ENCODE measurements at places on chromosomes 7 and 10.
A peak's percentile ranks its signal among the peaks of the same experiment; 100 is the strongest.

DNA sequence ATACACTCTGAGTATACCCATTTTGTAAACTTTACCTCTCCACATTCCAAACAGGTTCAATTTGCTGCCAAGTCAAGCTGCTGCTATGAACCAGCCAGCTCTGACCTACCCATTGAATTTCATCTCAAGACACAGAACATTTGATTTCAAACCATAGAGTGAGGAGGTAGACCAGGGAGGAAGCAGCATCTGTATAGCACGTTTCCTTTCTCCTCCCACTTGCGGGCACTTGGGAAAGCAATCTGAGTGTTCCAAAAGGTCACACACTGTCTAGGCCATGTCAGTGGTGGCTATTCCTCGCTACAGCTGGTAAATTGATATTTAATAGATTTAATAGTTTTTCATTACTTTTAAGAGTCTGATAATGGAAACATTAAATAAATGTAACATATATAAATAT is 147.8 kb upstream of the EEPD1 start:
- H3K4me3 ChIP-seq: no peak overlapping the region
- no peaks in the 10 kb centered on the region for H3K36me3 ChIP-seq
- no peak overlapping the region for H3K27ac ChIP-seq

GRCh38 chr10:45378914-45379726 is 5.1 kb downstream of the ALOX5 start:
- no peak for DNase-seq
- H3K27ac ChIP-seq: no peak overlapping the region
- H3K4me3 ChIP-seq: no peak overlapping the region
- H3K4me1 ChIP-seq: peaks cover 5% of the 10 kb centered on the region
- no peaks in the 10 kb centered on the region for H3K36me3 ChIP-seq

- H3K4me3 ChIP-seq: no peak overlapping the region
- no peak for DNase-seq
- H3K27ac ChIP-seq: no peak overlapping the region
- no peaks in the 10 kb centered on the region for H3K27me3 ChIP-seq
- H3K4me1 ChIP-seq: no peaks in the 10 kb centered on the region
- H3K36me3 ChIP-seq: no peaks in the 10 kb centered on the region
These were observed 174.1 kb upstream of the BET1 start for GRCh38 chr7:94178230-94178629.

DNA sequence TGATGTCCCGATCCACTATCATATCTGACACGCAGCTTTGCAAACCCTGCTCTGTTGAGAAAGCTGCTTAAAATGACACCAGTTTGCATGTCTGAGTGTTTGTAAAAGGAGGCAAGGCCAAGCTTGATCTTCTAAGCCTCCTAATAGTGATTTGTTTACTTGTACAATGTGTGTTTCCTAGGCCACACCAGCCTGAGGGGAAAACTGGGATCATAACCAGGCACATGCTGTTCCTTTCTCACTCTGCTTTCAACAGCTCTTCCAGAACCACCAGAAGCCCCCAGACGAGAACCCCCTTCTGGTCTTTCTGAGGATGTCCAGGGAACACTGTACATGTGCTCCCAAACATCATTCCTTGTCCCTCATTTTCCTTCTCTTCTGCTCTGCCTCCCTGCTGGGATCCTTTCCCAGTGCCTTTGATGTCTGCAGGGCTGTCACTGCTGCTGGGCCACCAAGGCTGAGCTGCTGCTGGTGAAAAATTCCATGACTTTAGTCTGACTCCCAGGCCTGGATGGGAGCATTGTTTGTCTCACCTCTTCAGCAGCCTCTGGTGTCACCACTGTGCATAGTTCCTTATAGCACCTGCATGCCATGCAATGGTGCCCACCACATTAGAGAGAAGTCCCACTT is 4.0 kb upstream of the LGI1 start:
- H3K27me3 ChIP-seq: no peaks in the 10 kb centered on the region
- no peaks in the 10 kb centered on the region for H3K36me3 ChIP-seq
- no peak for DNase-seq
- H3K4me1 ChIP-seq: no peaks in the 10 kb centered on the region

DNA sequence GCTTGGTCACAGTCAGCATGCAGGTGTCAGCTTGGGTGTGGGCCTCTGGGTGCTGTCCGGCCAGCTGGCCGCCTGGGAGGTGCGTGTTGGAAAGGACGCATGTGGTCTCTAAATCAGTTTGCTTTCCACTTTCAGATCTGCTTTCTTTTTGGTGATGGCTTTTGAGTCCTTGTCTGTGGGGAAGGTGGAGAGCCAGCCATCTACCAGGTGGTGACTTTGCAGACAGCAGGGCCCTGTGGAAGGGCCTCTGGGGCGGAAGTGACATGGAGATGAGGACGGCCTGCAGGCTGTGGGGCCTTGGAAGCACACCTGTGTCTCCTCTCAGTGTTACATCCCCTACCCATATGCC is 59.4 kb downstream of the WDR37 start:
- peaks cover 74% of the 10 kb centered on the region for H3K36me3 ChIP-seq
- no peaks in the 10 kb centered on the region for H3K27me3 ChIP-seq
- peaks cover 5% of the 10 kb centered on the region for H3K4me1 ChIP-seq
- no peak for DNase-seq
- H3K27ac ChIP-seq: peak overlapping the region; percentile 32

DNA sequence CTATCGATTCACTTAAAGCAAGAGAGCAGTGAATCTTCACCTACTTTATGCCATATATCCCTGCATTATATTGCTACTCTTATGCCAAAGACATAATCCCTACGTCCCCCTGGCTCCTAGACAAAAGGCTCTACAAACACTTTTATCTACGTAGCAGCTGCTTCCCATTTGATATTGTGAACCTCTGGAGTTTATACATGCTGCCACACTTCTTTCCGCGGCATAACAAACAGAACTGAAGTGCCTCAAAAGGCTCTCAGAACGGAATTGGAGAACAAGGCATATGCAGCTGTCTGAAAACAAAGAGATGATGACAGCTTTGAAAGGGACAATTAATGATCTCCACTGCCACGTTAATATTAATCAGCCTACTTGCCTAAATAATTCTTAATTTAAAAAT is 985.6 kb upstream of the LRRN3 start:
- no peak overlapping the region for H3K4me3 ChIP-seq
- H3K36me3 ChIP-seq: no peaks in the 10 kb centered on the region
- no peaks in the 10 kb centered on the region for H3K27me3 ChIP-seq
- no peak overlapping the region for H3K27ac ChIP-seq

DNA sequence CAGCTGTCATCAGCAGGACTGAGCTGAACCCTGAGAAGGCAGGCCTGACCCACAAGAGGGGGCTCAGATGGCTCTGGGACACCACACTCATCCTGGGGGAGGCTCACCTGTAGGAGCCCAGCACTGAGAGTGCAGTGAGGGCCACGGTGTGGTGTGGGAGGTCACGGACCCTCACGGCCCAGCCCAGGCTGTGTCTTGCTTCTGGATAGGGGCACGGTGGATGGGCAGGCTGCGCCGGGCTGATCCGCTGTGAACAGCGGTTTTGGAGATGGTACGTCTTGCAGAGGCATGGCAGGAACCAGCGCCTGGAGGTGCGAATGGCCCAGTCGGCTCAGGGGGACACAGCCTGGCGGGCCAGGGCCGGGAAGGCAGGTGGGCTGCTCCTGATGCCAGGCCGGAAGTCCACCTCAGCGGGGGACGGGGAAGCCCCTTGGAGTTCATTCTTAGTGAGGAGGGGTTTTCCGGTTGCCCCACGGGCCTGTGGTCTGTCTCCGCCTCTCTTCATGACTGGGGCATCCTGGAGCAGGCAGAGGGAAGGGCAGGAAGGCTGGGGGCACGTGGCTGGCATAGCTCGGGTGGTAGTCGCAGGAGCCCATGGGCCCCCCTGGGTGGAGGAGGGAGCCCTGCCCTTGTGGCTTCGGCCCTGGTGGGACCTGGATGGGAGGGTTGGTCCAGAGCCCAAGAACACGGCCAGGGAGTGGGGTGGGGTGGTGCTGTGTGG is 112.5 kb downstream of the UNCX start:
- H3K27me3 ChIP-seq: no peaks in the 10 kb centered on the region
- H3K27ac ChIP-seq: no peak overlapping the region
- DNase-seq: no peak
- no peaks in the 10 kb centered on the region for H3K36me3 ChIP-seq
- no peak overlapping the region for H3K4me3 ChIP-seq

- no peaks in the 10 kb centered on the region for H3K4me1 ChIP-seq
- H3K27ac ChIP-seq: no peak overlapping the region
- H3K36me3 ChIP-seq: peaks cover 3% of the 10 kb centered on the region
- no peak overlapping the region for H3K4me3 ChIP-seq
- H3K27me3 ChIP-seq: no peaks in the 10 kb centered on the region
These were observed 102.1 kb upstream of the TMEM168 start for GRCh38 chr7:112892263-112892662.

GRCh38 chr7:157769086-157769485 is 432.3 kb downstream of the DNAJB6 start:
- no peaks in the 10 kb centered on the region for H3K4me1 ChIP-seq
- no peak for DNase-seq
- no peak overlapping the region for H3K4me3 ChIP-seq
- H3K27me3 ChIP-seq: peaks cover 6% of the 10 kb centered on the region
- no peak overlapping the region for H3K27ac ChIP-seq

DNA sequence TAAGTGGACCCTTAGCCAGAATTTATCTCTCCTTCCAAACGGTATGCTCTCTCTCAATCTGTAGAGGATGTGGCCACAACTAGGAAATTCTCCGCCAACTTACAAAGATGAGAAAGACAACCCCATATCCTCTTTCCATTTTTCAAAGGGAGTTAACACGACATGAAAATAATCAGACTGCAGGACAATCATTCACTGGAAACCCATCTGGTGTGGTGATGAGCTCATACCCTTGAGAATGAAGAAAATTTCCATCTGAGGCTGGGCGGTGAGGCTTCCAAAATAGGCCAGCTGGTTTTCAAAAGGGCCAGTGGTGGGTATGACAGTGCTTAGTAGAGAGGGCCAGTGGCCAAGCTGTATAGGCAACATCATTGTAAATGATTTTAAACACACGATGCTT is 369.6 kb downstream of the FRMD4A start:
- no peak overlapping the region for H3K4me3 ChIP-seq
- DNase-seq: no peak
- no peaks in the 10 kb centered on the region for H3K27me3 ChIP-seq
- no peaks in the 10 kb centered on the region for H3K36me3 ChIP-seq
- no peaks in the 10 kb centered on the region for H3K4me1 ChIP-seq

GRCh38 chr10:5334196-5334880 is 30.4 kb upstream of the UCN3 start:
- peaks cover 7% of the 10 kb centered on the region for H3K27me3 ChIP-seq
- DNase-seq: no peak
- H3K4me1 ChIP-seq: no peaks in the 10 kb centered on the region
- no peak overlapping the region for H3K4me3 ChIP-seq
- no peak overlapping the region for H3K27ac ChIP-seq

- H3K4me1 ChIP-seq: no peaks in the 10 kb centered on the region
- no peaks in the 10 kb centered on the region for H3K36me3 ChIP-seq
- H3K27ac ChIP-seq: no peak overlapping the region
These were observed 101.6 kb downstream of the NPSR1 start for GRCh38 chr7:34759477-34760125.

GRCh38 chr7:88314061-88314491 is 7.4 kb upstream of the STEAP4 start:
- no peaks in the 10 kb centered on the region for H3K27me3 ChIP-seq
- no peak overlapping the region for H3K27ac ChIP-seq
- H3K4me3 ChIP-seq: no peak overlapping the region
- no peak for DNase-seq
- no peaks in the 10 kb centered on the region for H3K36me3 ChIP-seq

- peaks cover 10% of the 10 kb centered on the region for H3K36me3 ChIP-seq
- peak overlapping the region; percentile 98 for H3K27ac ChIP-seq
- DNase-seq: no peak
These were observed 1.5 kb downstream of the CLDN12 start for GRCh38 chr7:90404777-90405176.

DNA sequence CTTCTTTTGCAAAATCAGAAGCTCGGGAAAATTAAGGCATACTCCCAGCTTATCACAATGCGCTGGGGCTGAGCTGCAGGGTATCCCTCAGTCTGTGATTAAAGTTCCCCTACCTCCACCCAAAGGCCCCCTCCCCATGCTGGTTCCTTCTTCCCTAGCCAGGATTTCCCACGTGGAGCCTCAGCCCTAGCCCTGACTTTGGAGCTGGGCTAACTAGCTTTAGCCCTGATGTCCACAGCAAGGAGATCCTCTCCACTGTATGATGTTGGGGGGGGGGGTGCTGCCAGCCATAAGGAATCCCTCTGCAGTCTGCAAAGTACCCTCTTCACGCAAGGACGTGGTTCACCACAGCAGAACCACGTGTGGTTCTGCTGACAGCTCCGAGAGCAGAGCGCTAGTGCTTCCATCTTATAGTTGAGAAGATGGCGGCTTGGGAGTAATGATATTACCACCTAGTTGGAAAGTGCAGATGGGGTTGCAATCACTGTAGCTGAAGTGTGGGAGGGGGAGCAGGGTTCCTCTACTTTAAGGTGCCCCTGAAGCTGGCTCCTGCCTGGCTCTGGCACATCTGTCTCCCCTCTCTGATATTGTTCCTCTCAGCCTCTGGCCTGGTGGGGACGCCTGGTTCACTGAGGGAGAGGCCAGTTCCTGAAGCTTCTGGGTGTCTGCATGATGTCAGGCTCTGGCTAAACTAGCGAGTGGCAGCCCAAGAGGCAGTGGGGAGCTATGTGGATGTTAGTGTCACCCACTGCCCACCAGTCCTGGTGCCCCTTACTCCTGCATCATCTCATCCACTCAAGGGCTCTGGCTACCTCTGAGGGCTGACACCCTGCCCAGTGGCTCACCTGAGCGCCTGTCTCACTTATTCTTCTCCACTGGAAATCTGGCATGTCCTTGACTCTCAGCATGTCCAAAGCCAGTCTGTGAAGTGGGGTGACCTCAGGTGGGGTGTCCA is 270.7 kb downstream of the RPS24 start:
- no peaks in the 10 kb centered on the region for H3K27me3 ChIP-seq
- H3K27ac ChIP-seq: no peak overlapping the region
- H3K36me3 ChIP-seq: no peaks in the 10 kb centered on the region
- peaks cover 14% of the 10 kb centered on the region for H3K4me1 ChIP-seq

GRCh38 chr7:1853431-1853985 is 183.4 kb downstream of the ELFN1 start:
- H3K27me3 ChIP-seq: no peaks in the 10 kb centered on the region
- H3K36me3 ChIP-seq: no peaks in the 10 kb centered on the region
- peaks cover 12% of the 10 kb centered on the region for H3K4me1 ChIP-seq
- H3K4me3 ChIP-seq: no peak overlapping the region
- peak overlapping the region; percentile 55 for H3K27ac ChIP-seq
- DNase-seq: peak; percentile 76

GRCh38 chr10:63720072-63720537 is 198.9 kb downstream of the REEP3 start:
- no peaks in the 10 kb centered on the region for H3K36me3 ChIP-seq
- H3K4me1 ChIP-seq: peaks cover 3% of the 10 kb centered on the region
- H3K27me3 ChIP-seq: no peaks in the 10 kb centered on the region
- no peak overlapping the region for H3K4me3 ChIP-seq
- DNase-seq: no peak

GRCh38 chr10:1523221-1523620 is 214.1 kb downstream of the ADARB2 start:
- H3K4me1 ChIP-seq: no peaks in the 10 kb centered on the region
- H3K36me3 ChIP-seq: no peaks in the 10 kb centered on the region
- no peak for DNase-seq
- no peak overlapping the region for H3K4me3 ChIP-seq
- H3K27me3 ChIP-seq: no peaks in the 10 kb centered on the region
